IMR-90 (cell line): ENCODE measurements at places on chromosomes 6 and 20. TPM values are rescaled to one million over a fixed set of nuclear protein-coding genes. Genes with fewer than 3 reads are reported as not detected.
A peak's percentile ranks its signal among the peaks of the same experiment; 100 is the strongest.

Gene BMP2
- 0.18 and 0.28 TPM in 2 replicates for total RNA-seq

Gene ADTRP
- total RNA-seq: 0.72 and 0.83 TPM in 2 replicates

Gene HLA-DQA1
- total RNA-seq: not detected in 2 replicates

- DNase-seq: peak; percentile 30
- H3K36me3 ChIP-seq: peaks cover 43% of the 10 kb centered on the region
- H3K4me3 ChIP-seq: no peak overlapping the region
- H3K27ac ChIP-seq: peak overlapping the region; percentile 82
- no peaks in the 10 kb centered on the region for H3K27me3 ChIP-seq
These were observed 16.7 kb downstream of the LEMD2 start for GRCh38 chr6:33772082-33772830.

DNA sequence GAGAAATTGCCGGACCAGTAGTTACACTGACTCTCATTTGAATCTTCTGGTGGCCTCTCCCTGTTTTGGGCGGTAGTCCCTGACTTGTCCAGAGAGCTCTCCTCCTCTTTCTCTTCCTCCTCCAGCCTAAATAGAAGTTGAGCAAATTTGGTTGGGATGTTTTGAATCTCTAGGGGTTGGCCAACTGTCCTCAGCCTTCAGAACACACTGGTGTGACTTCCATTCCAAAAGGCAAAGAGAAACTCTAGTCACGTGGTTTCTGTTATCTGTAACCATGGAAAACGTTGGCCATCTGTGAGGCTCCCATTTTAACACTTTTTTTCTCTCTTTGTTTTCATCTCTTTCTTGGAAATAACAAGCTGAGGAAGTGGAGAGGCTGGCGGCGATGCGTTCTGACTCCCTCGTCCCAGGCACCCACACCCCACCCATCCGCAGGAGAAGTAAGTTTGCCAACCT is 275.3 kb downstream of the TBC1D7 start:
- H3K4me1 ChIP-seq: no peaks in the 10 kb centered on the region
- H3K36me3 ChIP-seq: no peaks in the 10 kb centered on the region
- H3K27ac ChIP-seq: no peak overlapping the region
- no peak for DNase-seq

- no peak overlapping the region for H3K27ac ChIP-seq
- DNase-seq: no peak
- H3K4me3 ChIP-seq: no peak overlapping the region
- no peaks in the 10 kb centered on the region for H3K36me3 ChIP-seq
These were observed 16.5 kb upstream of the TBCC start for GRCh38 chr6:42762426-42762859.

GRCh38 chr6:1368940-1369339 is 20.4 kb upstream of the FOXF2 start:
- H3K27ac ChIP-seq: no peak overlapping the region
- H3K36me3 ChIP-seq: no peaks in the 10 kb centered on the region
- peaks cover 2% of the 10 kb centered on the region; the same call in 1 of the 2 replicates for H3K4me1 ChIP-seq

- H3K36me3 ChIP-seq: no peaks in the 10 kb centered on the region
- no peaks in the 10 kb centered on the region for H3K4me1 ChIP-seq
- no peak for DNase-seq
These were observed 57.7 kb downstream of the BANF2 start for GRCh38 chr20:17757496-17757895.

DNA sequence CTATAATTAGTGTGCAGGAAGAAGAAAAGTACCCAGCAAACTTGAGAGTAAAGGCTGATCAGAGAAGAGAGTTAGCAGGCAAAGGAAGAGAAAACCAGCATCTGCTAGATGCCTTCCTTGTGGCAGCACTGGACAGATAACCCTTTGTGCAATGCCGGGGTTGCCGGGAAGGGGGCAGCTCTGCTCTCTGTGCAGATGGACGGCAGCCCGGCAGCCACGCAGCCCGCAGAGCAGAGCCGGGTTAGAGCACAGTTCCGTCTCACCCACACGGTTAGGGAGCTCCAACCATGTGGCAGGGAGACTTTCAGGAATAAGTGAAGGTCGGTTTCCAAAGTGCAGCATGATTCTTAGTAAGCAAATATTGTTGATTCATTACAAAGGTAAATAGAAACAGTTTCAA is 80.0 kb upstream of the RPS6KA2 start:
- H3K4me1 ChIP-seq: no peaks in the 10 kb centered on the region
- no peak overlapping the region for H3K27ac ChIP-seq
- no peaks in the 10 kb centered on the region for H3K36me3 ChIP-seq
- peak; percentile 8 for DNase-seq
- peaks cover 22% of the 10 kb centered on the region for H3K27me3 ChIP-seq
